Endodermal cell (in vitro differentiated cells): ENCODE measurements at places on chromosomes 11 and 22. TPM values are rescaled to one million over a fixed set of nuclear protein-coding genes. Genes with fewer than 3 reads are reported as not detected.

- no peak overlapping the region for H3K27ac ChIP-seq
- no peaks in the 10 kb centered on the region for H3K27me3 ChIP-seq
- peaks cover 3% of the 10 kb centered on the region for H3K4me1 ChIP-seq
- H3K36me3 ChIP-seq: no peaks in the 10 kb centered on the region
- DNase-seq: peak; percentile 34
- H3K4me3 ChIP-seq: no peak overlapping the region
Observed at GRCh38 chr22:32331918-32332725, 25.5 kb upstream of the RFPL3 start.

DNA sequence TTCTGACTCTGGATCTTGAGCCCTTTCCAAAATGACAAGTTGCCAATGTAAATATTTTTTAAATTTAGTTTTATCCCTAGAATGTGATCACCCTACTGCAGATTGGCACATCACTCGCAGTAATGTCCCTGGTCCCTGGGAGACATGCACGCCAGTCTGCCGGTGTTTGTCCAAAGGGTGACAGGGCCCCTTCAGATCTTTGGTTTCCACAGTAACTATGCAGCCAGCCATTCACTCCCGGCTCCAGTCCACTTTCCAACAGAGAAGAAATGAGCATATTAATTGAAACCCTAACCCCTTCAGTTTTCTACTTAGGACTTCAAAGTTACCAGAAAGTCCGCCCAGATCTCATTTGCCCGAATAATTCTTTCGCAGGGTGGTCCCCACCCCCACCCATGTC is 25.8 kb upstream of the RASSF10 start:
- H3K27ac ChIP-seq: peak overlapping the region; percentile 26
- no peaks in the 10 kb centered on the region for H3K36me3 ChIP-seq
- peaks cover 3% of the 10 kb centered on the region for H3K4me1 ChIP-seq
- DNase-seq: no peak
- peaks cover 3% of the 10 kb centered on the region for H3K27me3 ChIP-seq

- no peak overlapping the region for H3K4me3 ChIP-seq
- DNase-seq: no peak
- no peaks in the 10 kb centered on the region for H3K4me1 ChIP-seq
Observed at GRCh38 chr11:81869351-81870065, 864.2 kb downstream of the FAM181B start.

DNA sequence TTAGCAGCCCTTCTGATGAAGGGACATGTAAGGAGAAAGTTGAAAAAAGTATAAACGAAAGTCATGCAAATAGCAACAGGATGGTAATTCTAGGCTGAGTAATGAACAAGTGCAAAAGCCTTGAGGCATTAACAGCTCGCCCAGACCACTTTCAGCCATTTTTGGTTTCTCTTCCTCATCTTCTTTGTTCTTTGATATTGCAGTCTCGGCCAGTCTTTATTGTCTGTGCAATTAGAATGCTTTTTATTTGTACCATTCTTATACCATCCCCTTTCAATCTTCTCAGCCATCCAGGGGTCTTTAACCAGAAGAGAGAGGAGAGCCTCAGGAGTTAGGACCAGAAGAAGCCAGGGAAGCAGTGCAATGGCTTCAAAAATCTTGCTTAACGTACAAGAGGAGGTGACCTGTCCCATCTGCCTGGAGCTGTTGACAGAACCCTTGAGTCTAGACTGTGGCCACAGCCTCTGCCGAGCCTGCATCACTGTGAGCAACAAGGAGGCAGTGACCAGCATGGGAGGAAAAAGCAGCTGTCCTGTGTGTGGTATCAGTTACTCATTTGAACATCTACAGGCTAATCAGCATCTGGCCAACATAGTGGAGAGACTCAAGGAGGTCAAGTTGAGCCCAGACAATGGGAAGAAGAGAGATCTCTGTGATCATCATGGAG is 7.3 kb downstream of the TRIM34 start:
- H3K4me1 ChIP-seq: peaks cover 6% of the 10 kb centered on the region
- no peaks in the 10 kb centered on the region for H3K36me3 ChIP-seq
- no peak overlapping the region for H3K4me3 ChIP-seq
- H3K27me3 ChIP-seq: no peaks in the 10 kb centered on the region
- no peak for DNase-seq

DNA sequence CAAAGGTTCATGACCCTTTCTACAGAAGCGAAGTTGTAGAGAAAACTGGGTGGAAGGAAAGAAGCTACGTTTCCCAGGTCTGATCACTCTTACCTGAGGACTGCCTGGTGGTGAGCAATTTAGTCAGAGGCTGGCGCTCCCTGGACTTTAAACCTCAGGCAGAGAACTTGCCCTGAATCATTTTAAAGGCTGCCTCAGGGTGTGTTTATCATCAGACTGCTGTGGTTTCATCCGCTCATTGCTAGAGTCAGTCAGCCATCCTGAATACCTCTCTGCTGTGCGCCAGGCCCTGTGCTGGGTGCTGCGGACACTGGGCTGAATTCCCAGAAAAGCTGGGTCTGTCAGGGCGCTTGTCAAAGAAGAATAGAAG is 2.7 kb downstream of the DTX4 start:
- DNase-seq: no peak
- peak overlapping the region; percentile 88 for H3K4me3 ChIP-seq
- H3K4me1 ChIP-seq: peaks cover 5% of the 10 kb centered on the region
- peak overlapping the region; percentile 98 for H3K27ac ChIP-seq
- H3K36me3 ChIP-seq: peaks cover 18% of the 10 kb centered on the region
- H3K27me3 ChIP-seq: no peaks in the 10 kb centered on the region

- peak overlapping the region; percentile 81 for H3K4me3 ChIP-seq
Observed at GRCh38 chr11:79437278-79437980, 3.4 kb downstream of the TENM4 start.

DNA sequence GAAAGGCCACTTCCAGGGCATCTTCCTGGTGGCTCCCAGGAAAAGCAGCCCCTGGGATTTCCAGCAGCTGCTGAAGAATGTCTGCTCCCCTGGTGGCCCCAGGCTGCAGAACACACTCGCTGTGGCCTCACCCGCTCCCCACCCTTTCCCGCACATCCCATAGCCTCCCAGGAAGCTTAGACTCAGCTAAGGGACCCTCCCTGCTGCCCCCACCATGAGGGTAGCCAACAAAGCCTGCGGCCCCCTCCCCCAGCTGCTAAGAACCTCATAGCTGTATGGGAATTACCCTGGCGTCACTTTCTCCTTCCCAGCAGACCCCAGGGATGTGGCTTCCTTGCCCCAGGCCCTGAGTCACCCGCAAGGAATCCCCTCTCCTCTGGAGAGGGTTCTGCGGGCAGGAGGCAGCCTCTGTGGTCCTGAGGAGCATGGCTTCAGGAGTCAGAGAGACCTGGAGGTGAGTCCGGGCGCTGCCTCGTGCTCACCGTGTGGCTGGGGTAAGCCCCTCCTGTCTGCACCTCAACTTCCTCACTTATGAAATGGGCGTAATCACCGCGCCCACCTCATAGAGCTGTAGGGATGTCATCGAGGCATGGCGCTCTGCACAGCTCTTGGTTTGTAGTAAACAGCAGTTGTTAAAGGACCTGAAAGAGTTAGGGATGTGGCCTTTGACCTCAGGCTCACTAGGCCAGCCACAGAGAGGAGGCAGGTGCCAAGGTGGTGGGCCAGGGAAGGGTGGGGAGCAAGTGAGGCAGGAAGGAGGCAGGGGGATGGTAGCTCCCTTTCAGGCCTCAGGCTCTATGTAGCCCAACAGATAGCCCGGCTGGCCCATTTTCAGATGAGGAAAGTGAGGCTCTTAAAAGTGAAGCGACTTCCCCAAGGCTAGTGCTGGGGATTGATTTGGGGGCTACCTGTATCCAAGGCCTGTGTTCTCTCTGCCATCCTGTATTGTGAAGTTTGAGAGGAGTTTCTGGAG is 71.2 kb downstream of the LRRC32 start:
- H3K27ac ChIP-seq: no peak overlapping the region
- no peak overlapping the region for H3K4me3 ChIP-seq
- no peaks in the 10 kb centered on the region for H3K27me3 ChIP-seq
- peak; percentile 77 for DNase-seq

DNA sequence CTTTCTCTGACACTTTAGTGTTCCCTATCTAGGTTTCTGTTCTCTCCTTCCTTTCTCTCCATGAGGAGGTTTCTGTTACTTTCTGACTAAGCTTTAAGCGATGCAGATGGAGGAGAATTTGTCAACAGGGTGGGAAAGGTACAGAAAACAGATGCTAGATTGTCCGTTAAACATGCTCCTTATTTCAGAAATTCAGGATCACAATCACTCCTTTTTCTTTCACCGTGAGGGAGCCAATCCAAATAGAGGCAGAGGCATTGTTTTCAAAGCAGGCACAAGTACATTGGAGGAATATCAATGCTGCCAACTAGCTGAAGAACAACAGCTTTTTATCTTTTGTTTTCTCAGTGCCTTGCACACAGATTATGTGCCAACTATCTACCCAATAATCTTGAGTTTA is 215.7 kb upstream of the FOLH1 start:
- H3K4me3 ChIP-seq: no peak overlapping the region
- H3K27me3 ChIP-seq: no peaks in the 10 kb centered on the region
- no peak overlapping the region for H3K27ac ChIP-seq
- no peak for DNase-seq
- H3K36me3 ChIP-seq: no peaks in the 10 kb centered on the region

DNA sequence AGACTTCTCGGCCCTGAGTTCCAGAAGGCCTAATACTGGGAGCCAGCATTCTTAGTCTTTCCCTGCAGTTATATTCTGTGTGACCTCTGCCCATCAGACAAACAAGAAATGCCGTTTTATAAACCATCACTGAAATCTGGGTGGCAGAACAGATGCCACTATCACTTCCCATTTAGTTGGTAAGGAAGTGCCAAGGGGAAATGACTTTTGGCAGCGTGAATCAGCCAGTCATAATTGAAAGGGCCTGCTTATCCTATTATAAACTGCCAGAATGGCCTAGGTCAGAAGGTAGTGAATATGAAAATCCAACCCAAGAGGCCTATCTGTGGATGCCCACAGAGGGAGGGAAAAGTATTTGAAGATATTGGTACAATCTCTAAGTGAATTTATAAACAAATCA is 646.8 kb upstream of the CCDC90B start:
- DNase-seq: no peak
- no peak overlapping the region for H3K4me3 ChIP-seq
- H3K27ac ChIP-seq: no peak overlapping the region
- no peaks in the 10 kb centered on the region for H3K27me3 ChIP-seq
- no peaks in the 10 kb centered on the region for H3K36me3 ChIP-seq

SAA2 gene
- total RNA-seq: 0.29 and 0.38 TPM in 2 replicates

HORMAD2 gene
- 0.55 TPM in 1 of 2 replicates, not detected in the other for total RNA-seq

DMC1 gene
- total RNA-seq: 3.8 and 4.2 TPM in 2 replicates

TMEM121B gene
- total RNA-seq: 8.8 and 10.9 TPM in 2 replicates

CELSR1 gene
- total RNA-seq: 27.6 and 34.1 TPM in 2 replicates

ZC3H12C gene
- total RNA-seq: 3.6 and 5.6 TPM in 2 replicates
